ENCODE measurements at places on chromosomes 3 and 15.

DNA sequence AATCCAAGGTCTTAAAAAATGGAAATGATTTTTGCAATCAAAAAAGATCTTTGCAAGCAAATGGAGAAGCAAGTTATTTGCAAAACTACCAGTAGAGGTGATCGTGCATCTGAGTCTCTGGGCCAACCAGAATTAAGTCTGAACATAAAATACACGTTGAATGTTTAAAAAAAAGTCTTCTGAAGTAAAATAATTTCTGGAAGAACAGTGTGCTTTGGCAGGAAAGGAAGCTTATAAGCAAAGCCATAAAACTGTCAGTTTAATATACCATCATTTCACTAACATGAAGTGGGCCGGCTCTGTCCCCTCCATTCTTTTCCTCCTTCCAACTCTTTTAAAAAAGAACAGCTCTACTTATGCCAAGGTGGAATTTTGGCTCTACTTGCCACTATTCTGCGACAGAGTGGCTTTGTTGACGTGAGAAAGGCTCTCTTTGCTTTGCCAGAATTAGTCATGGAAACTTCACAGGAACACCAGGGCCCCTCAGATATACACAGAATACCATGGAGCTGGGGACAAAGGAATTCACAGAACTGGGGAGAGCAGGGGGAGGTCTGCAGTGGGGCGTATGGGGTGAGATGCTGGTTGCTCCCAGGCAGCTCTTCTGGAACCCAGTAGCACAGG lies 29.8 kb downstream of the FSTL1 start:
- no peak overlapping the region for H3K27ac ChIP-seq
- no peaks in the 10 kb centered on the region for H3K4me1 ChIP-seq
- H3K36me3 ChIP-seq = no peaks in the 10 kb centered on the region
- no peak overlapping the region for H3K4me3 ChIP-seq
- H3K27me3 ChIP-seq = no peaks in the 10 kb centered on the region

DNA sequence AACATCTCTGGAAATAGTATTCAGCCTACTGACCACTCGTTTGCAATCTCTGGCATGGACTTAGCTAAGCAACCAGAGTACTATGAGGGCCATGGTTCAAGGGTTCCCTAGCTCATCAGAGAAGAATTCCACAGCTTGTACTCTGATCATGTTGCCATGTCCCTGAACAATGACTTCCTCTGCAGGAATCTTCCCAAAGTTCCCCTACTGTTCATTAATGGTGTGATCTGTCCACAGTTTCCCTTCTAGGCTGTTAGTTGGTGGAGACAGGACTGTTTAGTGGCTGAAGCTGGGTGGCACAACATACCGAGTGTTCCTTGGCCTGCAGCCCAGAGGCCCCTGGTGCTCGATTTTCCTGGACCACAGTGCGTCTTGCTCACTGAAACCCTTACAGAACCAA lies 44.4 kb upstream of the GALNT15 start:
- DNase-seq = no peak
- H3K36me3 ChIP-seq = no peaks in the 10 kb centered on the region
- H3K4me1 ChIP-seq = no peaks in the 10 kb centered on the region
- no peak overlapping the region for H3K4me3 ChIP-seq

DNA sequence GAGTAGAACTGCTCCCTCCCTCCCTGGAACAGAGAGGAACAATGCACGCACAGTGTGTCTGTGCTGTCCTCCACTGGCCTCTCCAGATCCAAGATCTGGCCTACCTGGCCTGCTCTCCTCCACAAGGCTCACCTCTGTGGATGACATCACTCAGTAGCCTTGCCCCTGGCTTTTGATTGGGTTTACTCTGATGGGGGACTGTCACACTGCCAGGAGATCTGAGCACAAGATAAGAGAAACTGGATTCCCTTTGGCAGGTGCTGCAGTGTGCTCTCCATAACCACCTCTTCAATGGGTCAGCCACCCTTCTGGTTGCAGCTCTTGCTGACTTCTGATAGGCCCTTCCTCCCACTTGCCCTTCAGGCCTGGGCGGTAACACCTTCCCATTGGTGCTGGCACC lies 22.6 kb upstream of the ANO10 start:
- H3K27me3 ChIP-seq = no peaks in the 10 kb centered on the region
- no peak overlapping the region for H3K4me3 ChIP-seq

DNA sequence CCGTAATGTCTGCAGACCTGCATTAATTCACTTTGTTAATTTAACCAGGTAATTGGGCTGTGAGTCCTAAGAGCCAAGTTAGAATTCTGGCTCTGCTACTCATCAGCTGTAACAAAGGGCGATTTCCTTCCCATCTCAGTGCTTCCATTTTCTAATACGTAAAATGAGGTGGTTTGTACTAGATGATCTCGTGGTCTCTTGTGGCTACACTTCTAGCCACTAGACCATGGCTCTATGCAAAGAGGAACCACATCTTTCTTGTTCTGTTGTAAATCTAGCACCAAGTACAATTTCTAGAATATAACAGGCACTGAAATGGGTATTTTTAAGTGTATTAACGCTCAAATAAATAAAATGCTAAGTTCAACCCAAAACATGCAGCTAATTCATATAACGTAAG lies 174.4 kb upstream of the THBS1 start:
- H3K36me3 ChIP-seq = no peaks in the 10 kb centered on the region
- DNase-seq = no peak
- H3K27me3 ChIP-seq = no peaks in the 10 kb centered on the region

DNA sequence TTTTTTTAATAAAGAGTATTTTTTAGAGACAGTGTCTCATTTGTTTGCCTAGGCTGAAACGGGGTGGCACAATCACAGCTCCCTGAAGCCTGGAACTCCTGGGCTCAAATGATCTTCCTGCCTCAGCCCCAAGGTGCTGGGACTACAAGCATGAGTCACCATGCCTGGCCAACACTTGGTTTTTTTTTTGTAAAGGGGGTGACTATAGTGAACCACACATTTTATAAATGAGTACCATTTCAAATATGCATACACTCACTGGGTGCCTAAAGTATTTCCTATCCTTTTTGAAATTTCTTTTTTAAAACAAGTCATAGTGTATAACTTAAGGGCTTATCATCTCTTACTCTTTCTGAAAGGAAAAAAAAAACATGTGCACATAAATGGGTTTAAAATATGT lies 325.2 kb upstream of the MEIS2 start:
- H3K27ac ChIP-seq = no peak overlapping the region
- no peaks in the 10 kb centered on the region for H3K36me3 ChIP-seq
- no peak for DNase-seq
- H3K4me1 ChIP-seq = no peaks in the 10 kb centered on the region
- H3K27me3 ChIP-seq = no peaks in the 10 kb centered on the region

DNA sequence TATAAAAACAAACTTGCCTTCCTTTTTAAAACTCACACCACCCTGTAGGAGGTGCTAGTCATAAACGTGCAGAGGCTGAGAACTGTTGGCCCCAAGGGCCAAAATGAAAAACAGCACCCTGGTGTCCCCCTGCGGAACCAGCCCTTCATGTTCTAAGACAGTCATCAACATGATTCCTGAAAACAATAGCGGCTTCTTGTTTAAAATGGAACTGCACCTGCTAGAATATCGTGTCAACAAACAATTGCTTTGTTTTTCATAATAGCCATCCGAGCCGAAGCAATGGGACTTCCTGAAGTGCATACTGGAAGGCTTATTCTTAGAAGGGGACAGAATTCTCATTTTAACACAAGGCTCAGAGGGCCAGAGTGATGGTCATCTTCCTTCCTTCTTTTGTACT lies 43.7 kb downstream of the MECOM start:
- no peak overlapping the region for H3K27ac ChIP-seq
- no peaks in the 10 kb centered on the region for H3K4me1 ChIP-seq
- no peak overlapping the region for H3K4me3 ChIP-seq
- no peaks in the 10 kb centered on the region for H3K36me3 ChIP-seq
- no peak for DNase-seq

GRCh38 chr3:32347343-32348125 lies 44.1 kb upstream of the CMTM7 start:
- no peaks in the 10 kb centered on the region for H3K27me3 ChIP-seq
- no peak overlapping the region for H3K27ac ChIP-seq
- no peaks in the 10 kb centered on the region for H3K4me1 ChIP-seq
- no peaks in the 10 kb centered on the region for H3K36me3 ChIP-seq
- H3K4me3 ChIP-seq = no peak overlapping the region
- no peak for DNase-seq

DNA sequence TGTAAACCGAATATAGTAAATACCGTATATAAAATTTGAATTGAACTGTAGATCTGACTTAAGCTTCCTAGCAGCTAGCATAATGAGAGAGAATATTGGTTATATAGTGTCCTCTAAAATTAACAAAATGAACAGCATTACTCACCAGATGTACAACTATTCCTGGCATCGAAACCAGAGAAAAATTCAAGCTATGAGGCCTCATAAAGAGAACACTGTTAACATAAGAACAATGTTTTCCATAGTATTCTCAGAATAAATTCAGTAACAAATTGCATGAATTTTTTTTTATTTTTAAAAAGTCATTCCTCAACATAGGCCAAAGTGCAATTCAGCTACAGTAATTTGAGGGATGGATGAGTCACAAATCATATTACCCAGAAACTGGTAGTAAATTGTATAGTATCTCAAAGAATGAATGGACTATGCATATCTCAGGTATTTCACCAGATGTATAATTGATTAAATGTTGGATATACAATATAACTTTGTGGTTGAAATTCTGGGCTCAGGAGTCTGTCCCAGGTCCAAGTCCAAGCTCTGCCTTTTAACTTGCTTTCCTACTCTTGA lies 5.0 kb downstream of the TMEM207 start:
- no peaks in the 10 kb centered on the region for H3K4me1 ChIP-seq
- no peak overlapping the region for H3K4me3 ChIP-seq
- no peaks in the 10 kb centered on the region for H3K27me3 ChIP-seq
- no peaks in the 10 kb centered on the region for H3K36me3 ChIP-seq
- no peak for DNase-seq
- H3K27ac ChIP-seq = no peak overlapping the region

DNA sequence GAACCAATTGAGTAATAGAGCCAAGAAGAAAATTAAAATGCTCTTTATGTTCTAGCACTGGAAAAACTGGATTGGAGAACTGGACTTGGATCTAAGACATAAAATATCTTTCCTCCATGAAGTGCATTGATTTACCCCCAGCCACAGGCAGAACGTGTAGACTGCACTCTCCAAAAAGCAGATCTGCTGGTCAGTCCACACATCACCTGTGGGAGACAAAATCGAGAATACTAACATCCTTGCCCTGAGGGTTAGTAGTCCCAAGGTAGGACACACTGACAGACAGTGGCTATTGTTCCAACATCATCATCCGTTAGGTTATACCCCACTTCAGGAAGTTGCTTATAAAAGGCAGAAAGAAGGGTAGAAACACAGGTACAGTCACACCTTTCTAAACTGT lies 257.1 kb upstream of the STT3B start:
- H3K36me3 ChIP-seq = no peaks in the 10 kb centered on the region
- DNase-seq = no peak
- H3K4me1 ChIP-seq = no peaks in the 10 kb centered on the region
- H3K4me3 ChIP-seq = no peak overlapping the region
- no peaks in the 10 kb centered on the region for H3K27me3 ChIP-seq

GRCh38 chr3:16401273-16401672 lies 112.2 kb downstream of the RFTN1 start:
- H3K27ac ChIP-seq = no peak overlapping the region
- no peak for DNase-seq
- no peaks in the 10 kb centered on the region for H3K27me3 ChIP-seq
- H3K36me3 ChIP-seq = peaks cover 4% of the 10 kb centered on the region
- no peak overlapping the region for H3K4me3 ChIP-seq

DNA sequence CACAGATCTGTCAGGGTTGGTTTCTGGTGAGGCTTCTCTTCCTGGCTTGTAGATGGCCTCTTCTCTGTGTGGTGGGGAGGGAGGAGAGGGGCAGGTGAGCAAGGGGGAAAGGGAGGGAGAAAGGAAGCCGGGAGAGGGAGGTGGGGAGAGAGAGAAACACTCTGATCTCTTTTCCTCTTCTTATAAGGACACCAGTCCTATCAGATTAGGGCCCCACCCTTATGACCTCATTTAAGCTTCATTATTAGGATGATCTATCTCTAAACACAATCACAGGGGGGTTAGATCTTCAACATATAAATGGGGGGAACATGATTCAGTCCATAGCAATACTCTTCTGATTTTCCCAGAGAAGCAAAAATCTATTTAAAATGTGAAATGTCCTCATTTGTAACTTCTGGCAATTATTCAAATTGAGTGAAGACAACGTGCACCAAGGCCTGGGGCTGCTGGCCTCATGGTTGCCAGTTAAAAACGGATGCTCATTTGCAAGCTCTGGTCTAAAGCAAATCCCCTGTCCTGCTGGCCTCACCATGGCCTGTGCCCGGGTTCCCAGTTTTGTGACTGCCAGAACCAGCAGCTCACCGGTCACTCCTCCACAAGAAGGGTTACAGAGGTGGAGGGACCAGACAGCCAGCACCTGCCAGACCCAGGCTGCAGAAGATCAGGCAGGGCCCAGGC lies 8.3 kb downstream of the POMGNT2 start:
- no peak overlapping the region for H3K27ac ChIP-seq
- H3K4me1 ChIP-seq = no peaks in the 10 kb centered on the region
- DNase-seq = no peak
- no peaks in the 10 kb centered on the region for H3K27me3 ChIP-seq
- H3K4me3 ChIP-seq = no peak overlapping the region

- no peak for DNase-seq
- no peaks in the 10 kb centered on the region for H3K4me1 ChIP-seq
- no peaks in the 10 kb centered on the region for H3K36me3 ChIP-seq
- H3K27ac ChIP-seq = no peak overlapping the region
- no peak overlapping the region for H3K4me3 ChIP-seq
These were observed 786.0 kb downstream of the TUSC7 start for GRCh38 chr3:117495620-117496019.

DNA sequence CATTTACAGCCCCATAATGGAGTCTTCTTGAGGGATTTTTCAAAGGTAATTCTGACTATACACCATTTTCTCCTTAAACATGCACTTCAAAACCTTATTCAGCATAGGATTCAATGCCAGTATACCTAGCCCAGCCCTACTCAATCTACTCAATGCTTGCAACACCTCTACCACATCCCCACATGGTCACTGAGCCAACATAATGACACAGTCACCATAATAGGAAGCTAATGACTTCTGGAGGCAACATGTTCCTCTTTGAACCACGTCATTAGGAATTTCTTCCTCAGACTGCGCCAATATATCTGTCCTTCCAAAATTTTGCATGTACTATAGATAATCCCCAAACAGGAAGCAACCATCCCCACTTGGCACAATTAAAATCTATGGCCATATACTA lies 153.9 kb upstream of the SETMAR start:
- no peak overlapping the region for H3K27ac ChIP-seq
- no peak overlapping the region for H3K4me3 ChIP-seq
- H3K36me3 ChIP-seq = no peaks in the 10 kb centered on the region
- no peak for DNase-seq

GRCh38 chr3:174440253-174440701 lies 418.9 kb upstream of the NAALADL2 start:
- no peaks in the 10 kb centered on the region for H3K36me3 ChIP-seq
- H3K4me3 ChIP-seq = no peak overlapping the region
- no peaks in the 10 kb centered on the region for H3K4me1 ChIP-seq
- H3K27ac ChIP-seq = no peak overlapping the region
- peaks cover 6% of the 10 kb centered on the region for H3K27me3 ChIP-seq
